Retinal pigment epithelial cell (primary cell): ENCODE measurements at places on chromosomes 11 and 22.

DNA sequence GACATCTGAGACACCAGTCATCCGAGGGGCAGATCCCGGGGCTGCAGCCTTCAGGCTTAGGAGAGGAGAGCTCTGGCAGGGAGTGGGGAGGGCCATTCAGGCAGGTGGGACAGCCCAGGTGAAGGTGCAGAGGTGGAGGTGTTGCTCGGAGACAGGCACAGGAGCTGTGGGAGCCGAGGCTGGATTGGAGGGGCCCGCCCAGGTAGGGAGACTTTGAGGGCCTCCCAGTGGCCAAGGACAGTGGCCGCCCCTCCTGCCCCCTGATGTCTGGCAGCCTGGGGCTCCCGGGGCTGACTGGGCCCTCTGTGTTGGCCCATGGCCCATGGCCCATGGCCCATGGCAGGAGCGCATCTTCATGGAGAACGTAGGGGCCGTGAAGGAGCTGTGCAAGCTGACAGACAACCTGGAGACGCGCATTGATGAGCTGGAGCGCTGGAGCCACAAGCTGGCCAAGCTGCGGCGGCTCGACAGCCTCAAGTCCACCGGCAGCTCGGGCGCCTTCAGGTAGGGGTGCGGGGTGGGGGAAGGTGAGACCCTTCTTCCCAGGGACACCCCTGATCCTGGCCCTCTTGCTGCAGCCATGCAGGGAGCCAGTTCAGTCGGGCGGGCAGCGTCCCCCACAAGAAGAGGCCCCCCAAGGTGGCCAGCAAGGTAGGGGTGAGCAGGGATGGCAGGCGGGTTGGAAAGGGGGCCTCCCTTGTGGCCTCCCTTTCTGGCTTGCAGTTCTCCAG is 13.3 kb downstream of the TMEM258 start:
- DNase-seq: no peak

GRCh38 chr11:68358416-68358815 is 46.0 kb downstream of the LRP5 start:
- DNase-seq: no peak

- DNase-seq: no peak
Measured at GRCh38 chr11:80862011-80862410, 1421.2 kb upstream of the TENM4 start.

DNA sequence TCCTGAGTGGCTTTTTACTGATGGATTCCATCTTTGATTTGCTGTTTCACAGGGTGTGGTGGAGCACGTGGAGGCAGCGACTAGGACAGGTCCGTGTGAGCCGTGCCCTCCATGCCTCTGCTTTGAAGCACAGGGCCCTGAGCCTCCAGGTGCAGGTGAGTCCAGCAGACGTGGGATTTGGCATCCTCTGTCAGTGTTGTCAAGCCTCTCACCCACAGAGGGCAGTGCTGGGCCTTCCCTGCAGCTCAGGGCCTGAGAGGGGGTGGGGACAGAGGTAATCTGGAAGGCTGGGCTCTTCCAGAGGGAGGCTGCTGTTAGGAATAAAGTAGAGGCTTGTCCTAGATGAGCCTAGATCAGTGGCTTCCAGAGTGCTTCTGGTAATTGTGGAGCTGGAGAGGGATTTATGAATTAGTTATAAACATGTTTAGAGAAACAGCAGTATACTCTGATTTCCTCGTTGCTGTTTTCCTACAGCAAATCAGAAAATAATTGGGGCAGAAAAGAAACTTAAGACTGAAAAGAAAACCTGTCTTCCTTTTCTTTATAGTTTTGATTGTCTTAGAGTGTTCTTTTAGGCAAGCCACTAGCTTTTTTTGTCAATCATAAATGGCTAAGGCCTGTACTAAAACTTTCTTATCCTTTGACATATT is 65.0 kb downstream of the SFI1 start:
- peak; percentile 36 for DNase-seq

- peak; percentile 72 for DNase-seq
Measured at GRCh38 chr22:37549704-37550059, 10.6 kb upstream of the CDC42EP1 start.

DNA sequence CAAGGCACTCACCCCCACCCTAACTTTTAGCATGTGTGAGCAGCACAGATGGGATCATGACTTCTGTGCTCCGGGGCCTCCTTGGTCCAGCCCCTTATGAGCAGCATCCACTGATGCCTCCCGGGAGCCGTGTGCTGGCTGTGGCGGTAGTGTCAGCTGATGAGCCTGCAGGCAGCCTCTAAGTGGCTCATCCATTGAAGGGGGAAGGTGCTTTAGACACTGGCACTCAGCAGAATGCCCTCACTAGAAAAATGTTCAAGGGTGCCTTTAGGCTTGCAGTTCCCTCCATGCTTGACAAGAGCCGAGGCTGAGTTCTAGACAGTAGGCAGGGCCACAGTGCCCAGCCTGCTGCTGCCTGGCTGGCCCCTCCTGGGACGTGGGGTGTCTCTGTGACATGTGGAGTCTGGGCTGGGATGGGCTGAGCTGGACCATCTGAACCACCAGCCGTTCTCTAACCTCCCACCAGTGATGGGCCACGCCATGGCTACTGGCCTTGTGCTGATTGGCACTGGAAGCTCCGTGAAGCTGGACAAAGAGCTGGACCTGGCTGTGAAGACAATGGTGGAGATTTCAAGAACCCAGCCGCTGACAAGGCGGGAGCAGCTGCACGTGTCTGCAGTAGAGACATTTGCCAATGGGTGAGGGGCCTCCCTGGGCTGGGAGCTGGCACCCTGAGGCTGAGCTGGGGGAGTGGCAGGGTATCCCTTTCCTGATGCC is 5.8 kb downstream of the TTC38 start:
- DNase-seq: no peak

- no peak for DNase-seq
Measured at GRCh38 chr22:38196791-38197419, 4.9 kb upstream of the MAFF start.

- peak; percentile 29 for DNase-seq
Measured at GRCh38 chr11:131811383-131811782, 441.0 kb downstream of the NTM start.

DNA sequence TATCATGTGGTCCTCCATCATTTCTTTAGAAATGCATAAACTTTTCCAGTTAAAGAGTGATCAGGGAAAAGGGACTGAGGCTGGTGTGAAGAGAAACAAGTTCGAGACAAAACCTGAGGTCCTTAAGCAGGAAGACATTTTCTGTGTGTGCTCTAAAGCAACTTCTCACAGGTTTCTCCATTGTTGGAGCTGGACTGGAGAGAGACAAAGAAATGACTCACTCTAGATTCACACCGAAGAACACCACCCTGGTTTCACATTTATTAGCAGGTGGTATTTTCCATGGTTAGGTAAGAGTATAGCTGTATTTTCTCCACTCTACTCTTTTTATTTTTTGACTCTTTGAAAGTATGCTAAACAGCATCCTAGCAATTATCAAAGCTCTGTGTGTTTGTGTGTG is 736.4 kb downstream of the KCNA4 start:
- no peak for DNase-seq

- no peak for DNase-seq
Measured at GRCh38 chr11:67544616-67545242, 21.5 kb upstream of the CABP2 start.

DNA sequence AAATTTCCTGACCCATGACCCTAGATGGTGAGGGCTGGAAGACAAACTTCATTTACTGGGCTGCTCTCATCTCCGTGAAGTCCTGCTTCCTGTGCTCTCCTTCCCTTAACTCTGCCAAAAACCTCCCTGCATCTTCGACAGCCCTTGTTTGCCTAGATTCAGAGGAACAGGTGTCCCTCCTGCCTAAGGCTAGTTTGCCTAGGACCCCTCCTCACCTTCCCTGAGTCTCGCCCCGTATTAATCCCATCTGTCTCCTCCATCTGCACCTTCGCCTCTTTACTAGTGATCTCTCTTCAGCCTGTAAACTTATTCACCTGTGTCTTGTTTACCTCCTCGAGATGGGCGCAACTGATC is 33.1 kb downstream of the EIF3F start:
- DNase-seq: no peak

DNA sequence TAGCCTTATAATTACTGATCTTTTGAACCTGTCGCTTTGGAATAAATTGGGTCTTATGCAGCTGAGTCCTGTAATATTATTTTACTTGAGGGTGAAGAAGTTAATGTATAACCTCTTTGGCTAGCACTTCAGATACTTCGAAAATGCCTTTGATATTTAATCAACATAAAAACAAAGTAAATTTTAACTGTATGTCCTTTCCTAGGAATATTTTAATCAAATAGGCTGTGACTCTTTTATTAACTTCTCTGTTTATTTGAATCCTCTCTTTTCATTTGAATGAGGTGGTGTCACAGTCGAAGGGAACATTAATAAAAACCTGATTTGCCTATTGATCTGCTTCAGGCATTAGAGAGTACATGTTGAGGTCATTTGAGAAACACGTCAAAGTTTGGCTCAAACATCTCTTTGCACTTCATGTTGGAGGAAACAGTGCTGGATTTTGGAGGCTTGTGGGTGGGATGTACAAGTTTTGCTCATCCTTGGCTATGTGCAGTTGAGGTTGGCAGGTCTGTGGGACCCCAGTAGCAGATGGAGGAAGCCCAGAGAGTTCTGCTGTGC is 143.6 kb downstream of the NCAM1 start:
- DNase-seq: no peak

DNA sequence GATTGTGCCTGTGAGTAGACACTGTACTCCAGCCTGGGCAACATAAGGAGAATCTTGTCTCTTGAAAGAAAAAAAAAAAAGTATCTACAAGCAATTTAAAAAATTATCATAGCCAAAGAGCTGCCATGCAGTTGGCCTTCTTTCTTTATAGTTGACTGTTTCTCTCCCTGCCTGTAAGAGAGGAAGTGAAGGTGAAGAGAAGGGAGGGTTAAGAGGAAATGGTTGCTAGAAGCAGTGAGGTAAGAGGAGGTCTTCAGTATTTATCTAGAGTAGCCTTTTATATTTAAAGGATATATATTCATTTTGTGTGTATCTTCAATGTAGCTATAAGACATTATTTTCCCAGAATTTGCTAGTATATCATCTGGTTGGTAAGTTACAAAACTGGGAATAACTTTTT is 217.9 kb downstream of the TMEM135 start:
- no peak for DNase-seq

- no peak for DNase-seq
Measured at GRCh38 chr22:37803195-37803638, 4.5 kb upstream of the GCAT start.

DNA sequence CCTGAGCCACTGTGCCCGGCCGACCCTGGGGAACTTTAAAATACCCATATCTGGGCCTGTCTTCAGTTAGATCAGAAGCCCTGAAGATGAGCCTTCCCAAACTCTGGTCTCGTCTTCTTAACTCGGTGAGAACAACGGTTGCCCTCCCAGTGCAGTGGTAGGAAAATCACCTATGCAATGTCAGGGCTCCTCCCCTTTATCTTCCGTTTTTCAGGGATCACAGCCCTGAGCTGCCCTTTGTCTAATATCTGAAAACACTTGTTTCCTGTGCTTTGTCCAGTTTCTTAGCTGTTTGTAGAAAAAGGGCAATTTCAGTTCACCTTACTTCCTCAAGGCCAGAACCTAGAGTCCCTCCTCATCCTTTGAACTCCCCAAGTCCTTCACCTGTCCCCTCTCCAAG is 9.4 kb downstream of the DRAP1 start:
- DNase-seq: no peak

DNA sequence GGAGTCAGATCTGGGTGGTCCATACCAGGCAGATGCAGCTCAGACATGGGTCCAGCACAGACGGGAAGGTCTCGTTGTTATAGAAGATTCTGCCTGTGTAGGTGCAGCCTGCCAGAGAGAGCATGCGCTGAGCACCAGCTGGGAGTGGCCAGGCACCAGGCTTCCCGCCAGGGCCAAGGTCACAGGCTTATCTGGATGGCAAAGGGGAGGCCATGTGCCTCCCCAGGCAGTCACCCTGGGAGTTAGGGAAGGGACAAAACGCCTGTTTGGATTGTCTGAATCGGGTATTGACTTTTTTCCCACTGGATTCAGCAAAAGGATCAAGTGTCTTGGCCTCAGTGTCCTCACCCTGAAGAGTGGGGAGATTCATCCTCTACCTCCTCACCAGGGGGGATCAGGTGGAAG is 26.5 kb downstream of the PGA5 start:
- DNase-seq: no peak

- DNase-seq: no peak
Measured at GRCh38 chr11:3823303-3823702, 14.9 kb downstream of the PGAP2 start.

GRCh38 chr22:21652547-21653545 is 10.7 kb downstream of the SDF2L1 start:
- no peak for DNase-seq

GRCh38 chr11:35038211-35038928 is 100.6 kb upstream of the CD44 start:
- DNase-seq: no peak

- no peak for DNase-seq
Measured at GRCh38 chr22:38213990-38214301, 12.2 kb downstream of the MAFF start.

GRCh38 chr11:66022401-66023185 is 3.7 kb downstream of the CATSPER1 start:
- DNase-seq: no peak

- no peak for DNase-seq
Measured at GRCh38 chr11:10272132-10272531, 21.9 kb downstream of the SBF2 start.

- DNase-seq: no peak
Measured at GRCh38 chr11:2815762-2816496, 69.6 kb downstream of the CDKN1C start.

- DNase-seq: no peak
Measured at GRCh38 chr11:126861796-126862459, 138.6 kb downstream of the KIRREL3 start.

DNA sequence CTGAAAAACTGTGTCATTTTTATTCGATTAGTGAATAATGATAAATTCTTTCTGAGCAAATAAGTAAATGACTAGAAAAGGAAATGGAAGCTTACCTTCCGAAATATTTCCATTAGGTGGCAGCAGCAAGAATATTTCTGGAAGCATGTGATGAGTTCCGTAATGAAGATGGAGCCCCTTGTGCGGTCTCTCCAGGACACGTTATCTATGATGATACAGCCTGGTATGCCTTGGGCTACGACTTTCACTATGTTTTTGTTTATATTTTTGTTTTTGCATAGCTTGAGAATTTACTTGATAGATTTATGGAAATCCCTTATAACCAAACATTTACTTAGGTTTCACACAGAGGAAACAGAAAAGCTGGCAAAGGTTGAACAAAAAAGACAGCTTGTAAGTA is 25.7 kb downstream of the CASP5 start:
- no peak for DNase-seq

DNA sequence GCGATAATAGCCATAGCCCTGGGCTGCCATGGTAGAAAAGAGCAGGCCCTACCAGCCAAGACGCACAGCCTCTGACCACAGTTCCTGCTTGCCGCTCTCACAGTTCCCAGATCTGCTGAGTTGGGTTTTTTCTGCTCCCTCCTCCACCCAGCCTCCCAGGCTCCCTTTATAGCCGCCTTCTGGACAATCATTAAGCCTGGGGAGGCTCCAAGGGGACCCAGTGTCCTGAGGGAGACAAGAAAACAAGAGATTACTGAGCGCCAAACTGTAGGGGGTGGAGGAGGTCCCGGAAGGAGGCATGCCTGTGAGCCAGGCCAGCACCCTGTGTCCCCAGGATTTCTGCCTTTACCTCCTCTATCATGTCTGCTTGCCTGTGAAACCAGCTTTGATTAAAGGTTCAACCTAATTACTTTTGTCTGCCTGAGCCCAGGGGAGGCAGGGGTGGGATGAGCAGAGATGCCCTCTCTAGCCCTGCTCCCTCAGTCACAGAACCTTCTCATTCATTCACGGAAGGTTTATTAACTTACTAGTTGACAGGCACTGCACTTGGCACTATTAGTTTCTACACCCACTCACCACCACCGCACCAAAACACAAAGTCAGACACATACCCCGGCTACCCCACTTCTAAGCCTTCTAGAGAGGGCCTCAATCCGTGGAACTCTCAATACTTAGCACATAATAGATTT is 1.2 kb downstream of the SLC37A4 start:
- DNase-seq: no peak
